ENCODE measurements at places on chromosomes 6 and 20. TPM values are rescaled to one million over a fixed set of nuclear protein-coding genes. Genes with fewer than 3 reads are reported as not detected.

Gene TFAP2D
- not detected for total RNA-seq

Gene XKR7
- total RNA-seq = 0.16 TPM

Gene MROH8
- 1.3 TPM for total RNA-seq

Gene POPDC3
- total RNA-seq = 0.24 TPM

Gene C6orf58
- total RNA-seq = not detected

Gene LY6G6F
- total RNA-seq = not detected

Gene SLC2A10
- 28.3 TPM for total RNA-seq

- no peak for DNase-seq
Measured at GRCh38 chr20:21526776-21527175, 12.9 kb upstream of the NKX2-2 start.

GRCh38 chr6:157020398-157020797, 243.2 kb downstream of the ARID1B start:
- DNase-seq = no peak

GRCh38 chr20:63217706-63218105, 1.8 kb upstream of the YTHDF1 start:
- DNase-seq = no peak

DNA sequence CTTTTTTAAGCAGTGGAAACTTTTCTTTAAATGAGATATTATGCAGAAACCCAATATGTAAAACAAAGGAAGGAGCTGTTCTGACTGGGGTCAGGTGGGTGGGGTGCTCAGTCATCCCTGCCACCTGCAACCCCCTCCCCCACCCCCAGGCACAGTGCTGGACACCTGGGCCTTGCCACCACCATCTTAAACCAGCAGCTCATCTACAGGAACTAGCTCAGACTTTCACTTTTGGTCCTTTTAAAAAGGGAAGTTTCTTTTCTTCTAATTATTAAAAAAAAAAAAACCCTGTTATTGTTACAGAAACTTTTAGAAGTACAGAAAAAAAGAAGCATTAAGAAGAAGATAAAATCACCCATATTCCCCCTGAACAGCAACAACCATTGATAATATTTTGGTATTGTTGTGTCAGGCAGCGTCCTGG, 37.1 kb downstream of the PPP1R16B start:
- no peak for DNase-seq

GRCh38 chr6:105588123-105588710, 185.3 kb upstream of the PREP start:
- no peak for DNase-seq

DNA sequence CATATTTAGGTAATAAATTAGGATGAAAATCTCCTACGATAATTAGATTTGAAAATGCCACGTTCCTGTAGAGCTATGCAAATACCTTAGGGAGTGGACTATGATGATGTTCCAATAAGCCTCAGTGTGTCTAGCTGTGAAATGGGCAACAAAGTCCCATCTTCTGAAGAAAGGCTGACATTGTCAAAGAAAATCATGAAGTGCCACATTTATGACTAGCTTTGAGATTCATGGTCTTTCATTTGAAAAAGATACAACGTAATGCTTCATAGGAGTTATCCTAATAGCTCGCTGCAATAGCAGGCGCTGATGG, 23.8 kb upstream of the BCAS1 start:
- no peak for DNase-seq

DNA sequence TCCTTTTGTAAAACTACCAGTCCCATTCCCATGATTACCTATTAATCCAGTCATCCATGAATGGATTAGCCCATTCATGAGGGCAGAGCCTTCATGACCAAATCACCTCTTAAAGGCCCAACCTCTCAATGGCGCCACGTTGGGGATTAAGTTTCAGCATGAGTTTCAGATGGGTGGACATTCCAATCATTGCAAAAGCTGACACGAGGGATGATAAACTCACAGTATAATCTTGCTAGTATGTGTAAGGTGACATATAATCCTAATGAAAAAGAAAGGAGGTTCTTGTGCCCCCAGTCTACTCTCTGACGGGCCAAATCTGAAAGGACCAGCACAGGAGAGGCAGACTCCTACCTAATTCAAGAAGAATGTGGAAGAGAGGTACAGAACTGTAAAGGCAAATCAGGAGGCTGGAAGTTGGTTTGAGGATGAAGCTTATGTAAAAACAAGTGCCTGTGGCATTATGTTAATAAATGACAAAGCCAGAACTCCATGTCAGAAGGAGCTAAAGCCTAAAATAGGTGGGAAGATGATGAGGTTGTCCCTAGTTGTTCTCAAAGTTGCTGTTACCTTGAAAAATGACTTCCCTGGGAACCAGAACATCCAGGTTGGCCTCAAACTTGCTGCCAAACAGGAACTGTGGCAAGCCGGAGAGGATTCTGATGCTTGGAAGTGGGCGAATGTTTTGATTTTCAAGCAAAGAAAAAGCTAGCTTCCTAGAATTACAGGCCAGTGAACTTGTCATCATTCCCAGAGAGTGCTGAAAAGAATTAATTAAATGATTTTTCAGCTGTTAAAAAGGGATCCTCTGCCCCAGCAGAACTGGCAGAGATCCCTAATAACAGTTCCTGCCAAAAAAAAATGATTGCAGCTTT, 106.5 kb upstream of the TIAM2 start:
- DNase-seq = no peak

DNA sequence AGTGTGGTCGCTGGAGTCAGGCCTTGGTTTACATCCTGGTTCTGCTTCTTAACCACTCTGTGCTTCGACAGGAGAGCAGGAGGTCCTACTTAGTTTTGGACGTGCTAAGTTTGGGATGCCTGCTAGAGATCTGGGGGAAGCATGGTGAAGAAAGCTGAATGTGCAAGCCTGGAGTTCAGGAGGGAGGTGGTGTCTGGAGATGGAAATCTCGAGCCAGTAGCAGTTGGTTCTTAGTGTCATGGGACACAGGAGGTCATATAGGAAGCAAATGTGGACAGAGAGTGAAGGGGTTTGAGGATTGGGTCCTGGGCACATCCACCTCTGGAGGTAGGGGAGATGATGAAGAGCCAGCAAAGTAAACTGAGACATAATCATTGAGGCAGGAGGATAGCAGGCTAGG, 131.4 kb downstream of the SYCP2 start:
- DNase-seq = peak; percentile 2

DNA sequence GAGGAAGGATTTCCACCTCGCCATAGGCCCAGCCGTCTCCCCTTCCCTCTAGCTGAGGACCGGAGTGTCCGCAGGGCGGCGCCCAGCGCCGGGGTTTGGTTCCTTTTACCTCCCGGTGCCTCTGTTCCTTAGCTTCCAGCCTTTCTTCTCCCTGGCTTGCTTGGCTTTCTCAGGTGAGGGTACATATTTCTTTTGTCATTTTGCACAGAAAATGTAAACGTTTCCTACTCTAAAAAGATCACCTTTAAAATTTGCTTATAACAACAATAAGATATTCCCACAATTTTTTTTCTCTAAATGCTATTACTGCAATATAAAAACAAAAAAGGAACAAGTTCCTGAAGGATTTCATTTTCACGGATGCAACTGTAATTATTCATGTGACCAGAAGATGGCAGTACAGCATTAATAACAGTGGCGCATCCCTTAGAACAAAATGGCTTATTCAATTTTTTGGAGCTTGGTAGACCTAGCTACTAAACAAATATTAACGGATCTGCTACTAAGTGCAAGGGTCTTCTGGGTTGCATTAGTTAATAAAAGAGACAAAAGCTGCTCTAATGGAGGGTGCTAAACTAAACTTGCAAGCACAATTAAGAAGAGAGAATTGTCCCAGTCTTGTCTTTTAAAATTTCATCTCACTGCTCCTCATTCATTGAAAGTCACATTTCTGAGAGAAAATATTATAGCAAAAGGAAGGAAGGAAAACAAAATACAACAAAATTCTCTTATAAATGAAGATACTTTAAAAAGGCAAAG, 172.9 kb downstream of the ADGRG6 start:
- DNase-seq = peak; percentile 19

DNA sequence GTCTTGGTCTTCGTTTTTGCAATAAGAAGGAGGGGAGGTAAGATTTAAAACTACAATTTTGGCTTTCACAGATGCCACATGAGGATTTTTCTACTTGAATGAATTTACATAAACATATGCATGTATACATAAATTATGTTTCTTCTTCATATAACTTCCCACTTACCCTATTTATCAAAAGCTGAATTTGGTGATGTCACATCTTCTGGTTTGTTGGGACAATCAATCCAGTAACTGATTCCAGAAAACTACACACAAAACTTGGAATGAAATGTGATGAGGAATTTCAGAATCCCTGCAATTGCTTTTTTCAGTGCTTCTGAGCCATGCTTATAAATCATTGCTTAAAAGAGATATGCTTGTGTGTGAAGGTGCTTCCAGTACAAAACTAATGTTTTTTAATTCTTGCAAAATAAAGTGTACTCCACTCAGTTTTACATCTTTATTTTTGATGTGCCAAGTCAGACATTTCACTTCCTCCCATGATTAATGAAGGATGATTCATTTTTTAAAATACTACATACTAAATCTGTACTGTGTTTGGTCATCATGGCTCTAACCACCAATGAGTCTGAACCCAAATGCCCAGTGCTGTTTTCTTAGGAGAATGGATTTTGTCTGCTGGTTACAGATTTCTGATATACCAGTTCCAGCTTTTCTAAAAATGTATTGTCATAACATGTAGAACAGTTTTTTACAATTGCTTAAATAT, 32.1 kb upstream of the RIN2 start:
- DNase-seq = no peak

- DNase-seq = no peak
Measured at GRCh38 chr20:14935285-14935684, 597.9 kb upstream of the FLRT3 start.

DNA sequence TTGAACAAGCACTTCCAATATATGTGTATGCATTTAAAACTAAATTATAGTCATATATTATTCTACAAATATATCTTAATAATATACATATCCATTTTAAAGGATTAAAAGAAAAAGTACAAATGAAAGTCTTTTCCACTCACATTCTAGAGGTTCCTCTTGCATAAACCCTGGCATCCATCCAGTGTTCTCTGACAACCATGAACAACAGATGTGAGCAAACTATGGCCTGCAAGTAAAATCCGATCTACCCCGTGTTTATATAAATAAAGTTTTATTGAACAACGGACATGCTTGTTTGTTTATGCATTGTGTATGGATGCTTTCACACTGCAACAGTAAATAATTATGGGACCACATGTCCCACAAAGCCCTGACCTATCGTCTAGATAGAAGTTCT, 1122.3 kb downstream of the EPHA7 start:
- DNase-seq = no peak

DNA sequence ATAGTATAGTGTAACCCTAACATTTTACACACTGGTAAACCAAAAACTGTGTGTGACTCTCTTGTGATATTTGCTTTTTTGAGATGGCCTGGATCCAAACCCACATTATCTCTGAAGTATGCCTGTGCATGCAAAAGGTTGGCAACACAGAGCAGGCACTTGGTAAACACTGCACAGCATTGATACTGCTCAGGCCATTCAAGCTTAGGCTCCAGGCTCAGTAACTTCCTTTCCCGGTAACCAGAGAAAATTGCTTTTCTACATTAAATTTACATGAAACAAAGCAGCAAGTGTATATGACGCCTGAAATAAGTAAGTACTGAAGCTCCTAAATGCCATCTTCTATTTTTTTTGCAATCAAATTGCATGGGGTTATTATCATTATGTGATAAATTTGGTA, 205.7 kb downstream of the EPM2A start:
- no peak for DNase-seq

GRCh38 chr6:127878115-127878514, 22.7 kb downstream of the THEMIS start:
- DNase-seq = no peak
